Stimulated activated CD4-positive, alpha-beta T cell treated with anti-CD3 and anti-CD28 coated beads, Interleukin-15, amount 100 ng/mL, for 1 hour (primary cell): ENCODE measurements at places on chromosomes 2 and 18.

GRCh38 chr2:124353656-124354055, 328.6 kb downstream of the CNTNAP5 start:
- DNase-seq = no peak

- DNase-seq = no peak
Observed at GRCh38 chr2:28155627-28156026, 237.0 kb upstream of the FOSL2 start.

DNA sequence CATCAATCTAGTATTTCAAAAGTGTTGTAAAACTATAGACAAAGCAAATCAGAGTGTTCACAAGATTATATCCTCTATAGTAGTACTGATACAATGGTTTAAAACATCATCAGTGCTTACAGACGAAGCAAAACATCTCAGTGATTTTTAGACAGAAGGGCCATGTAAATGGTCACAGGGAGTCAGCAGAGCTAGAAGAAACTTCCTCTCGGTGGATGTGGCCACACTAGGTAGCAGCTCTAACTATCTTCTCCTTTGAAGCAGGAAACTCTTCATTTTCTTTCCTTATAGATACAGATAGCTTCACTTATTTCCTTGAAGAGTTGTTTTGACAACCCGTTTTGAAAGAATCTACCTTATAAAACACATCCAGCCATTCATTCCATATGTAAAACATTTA, 80.4 kb upstream of the CD226 start:
- DNase-seq = no peak

- no peak for DNase-seq
Observed at GRCh38 chr18:48991676-48992075, 40.9 kb upstream of the SMAD7 start.

- DNase-seq = no peak
Observed at GRCh38 chr2:201220102-201220570, 37.2 kb downstream of the CASP10 start.

DNA sequence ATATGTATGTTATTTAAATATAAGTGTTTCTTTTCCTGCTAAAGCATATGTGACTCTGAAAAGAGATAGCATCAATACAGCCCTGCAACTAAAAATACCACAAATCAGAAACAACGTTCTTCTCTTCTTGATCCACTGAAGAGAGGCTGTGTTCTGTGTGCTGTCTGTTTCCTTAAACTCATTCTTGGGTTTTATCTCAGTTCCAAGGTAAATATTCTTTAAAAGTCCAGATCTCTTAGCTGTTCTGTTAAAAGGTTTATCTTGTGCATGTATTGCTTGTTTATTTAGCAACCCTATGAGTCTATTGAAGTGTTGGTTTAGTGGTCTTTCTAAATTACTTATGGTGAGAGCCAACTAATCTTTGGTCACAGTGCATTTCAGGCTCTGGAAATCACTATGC, 173.3 kb upstream of the NT5C1B start:
- DNase-seq = no peak

DNA sequence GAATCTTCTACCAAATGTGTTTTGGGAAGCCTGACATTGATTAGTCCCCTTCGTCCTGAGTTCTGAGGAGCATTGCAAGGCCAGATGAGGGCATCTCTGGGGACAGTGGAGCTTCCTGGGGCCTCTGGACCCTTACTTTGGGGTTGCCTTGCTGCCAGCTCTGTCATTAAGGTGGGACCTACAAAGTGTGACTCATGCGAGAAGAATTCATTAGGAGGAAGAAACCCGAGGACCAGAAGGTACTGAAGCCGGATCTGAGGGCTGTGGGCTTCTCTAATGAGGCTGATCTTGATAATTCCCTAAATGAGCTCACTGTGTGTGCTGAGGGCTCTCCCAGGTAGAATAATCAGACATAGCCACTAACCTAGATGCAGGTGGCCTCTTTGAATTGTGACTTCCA, 695 bp upstream of the SCYGR2 start:
- no peak for DNase-seq

DNA sequence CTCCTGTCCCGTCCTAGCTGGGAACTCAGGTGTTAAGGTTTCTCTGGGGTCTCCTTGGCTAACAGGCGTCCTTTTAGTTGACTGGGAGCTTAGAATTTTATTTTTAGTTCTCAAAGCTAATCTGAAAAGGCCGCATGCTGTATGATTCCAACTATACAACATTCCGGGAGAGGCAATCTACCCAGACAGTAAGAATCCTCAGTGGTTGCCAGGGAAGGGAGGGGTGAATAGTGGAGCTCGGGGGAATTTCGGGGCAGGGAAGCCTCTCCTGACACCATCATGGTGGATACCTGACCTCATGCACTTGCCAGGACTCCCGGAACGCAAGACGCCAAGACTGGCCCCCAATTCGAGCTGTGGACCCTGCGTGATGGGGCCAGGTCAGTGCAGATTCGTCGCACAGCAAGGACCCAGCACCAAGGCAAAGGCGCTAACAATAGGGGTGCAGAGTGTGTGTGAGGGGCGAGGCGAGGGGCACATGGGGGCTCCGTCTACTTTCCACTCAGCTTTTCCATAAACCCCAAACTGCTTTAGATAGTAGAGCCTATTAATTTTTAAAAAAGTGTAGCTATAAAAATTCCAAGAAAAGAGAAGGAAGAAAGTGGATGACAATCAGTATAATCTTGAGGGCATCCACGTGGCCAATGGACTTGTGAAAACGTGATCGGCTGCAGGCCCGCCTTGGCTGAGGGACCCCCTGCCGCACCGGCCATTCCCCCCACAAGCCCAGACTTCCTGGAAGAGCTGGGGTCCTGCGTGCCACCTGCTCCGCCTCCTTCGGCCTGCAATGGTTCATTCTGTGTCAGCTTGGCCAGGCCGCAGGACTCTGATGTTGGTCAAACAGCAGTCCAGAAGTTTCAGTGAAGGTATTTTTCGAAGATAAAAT, 17.3 kb downstream of the PDCD1 start:
- DNase-seq = no peak

- no peak for DNase-seq
Observed at GRCh38 chr2:241458687-241459086, 49.7 kb downstream of the STK25 start.

GRCh38 chr2:12412898-12413305, 303.8 kb upstream of the TRIB2 start:
- DNase-seq = no peak

- DNase-seq = no peak
Observed at GRCh38 chr2:121791801-121792221, 36.4 kb downstream of the TSN start.

GRCh38 chr2:180644709-180645108, 335.7 kb upstream of the UBE2E3 start:
- no peak for DNase-seq

DNA sequence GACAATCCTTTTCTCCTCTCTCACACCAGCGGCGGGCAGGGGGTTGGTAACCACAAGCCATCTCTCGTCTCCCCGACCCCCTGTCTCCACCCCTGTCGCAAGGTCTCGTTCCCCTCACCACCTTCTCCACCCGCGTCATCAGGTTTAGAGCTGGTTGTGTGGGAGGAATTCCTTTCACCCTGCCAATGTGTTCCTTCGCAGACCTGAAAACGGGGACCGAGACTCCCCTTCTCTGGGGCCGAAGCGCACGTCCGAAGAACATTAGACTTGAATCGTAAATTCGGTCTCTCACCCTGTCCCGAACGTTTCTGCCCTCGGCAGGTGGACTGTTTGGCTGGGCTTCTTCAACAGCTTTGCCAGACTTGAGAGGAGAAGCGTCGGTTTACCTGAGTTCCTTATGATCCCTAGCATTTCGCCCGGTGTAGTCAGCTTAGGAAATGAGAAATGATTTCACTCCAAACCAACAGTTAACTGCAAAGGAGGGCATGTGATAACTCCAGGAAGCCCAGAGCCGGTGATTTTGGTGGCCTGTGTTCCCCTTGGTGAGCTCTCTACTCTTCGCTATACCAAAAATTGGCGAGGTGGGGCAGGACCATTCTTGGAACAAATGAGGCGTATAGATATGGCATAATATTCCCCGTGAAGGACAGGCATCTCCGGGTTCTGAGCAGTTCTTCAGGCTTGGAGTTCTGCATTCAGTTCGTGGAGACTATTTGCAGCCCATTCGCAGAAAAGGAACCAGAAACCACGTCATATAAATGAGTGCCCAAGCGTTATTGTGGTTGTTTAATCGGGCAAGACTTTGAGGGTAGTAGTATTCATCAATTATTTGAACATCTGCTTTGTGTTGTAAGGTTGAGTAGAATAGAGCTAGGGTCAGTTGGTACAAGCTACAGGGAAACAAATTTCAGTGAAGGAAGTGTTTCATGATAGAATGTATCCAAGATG, 694 bp downstream of the CFAP36 start:
- DNase-seq = peak; percentile 16

GRCh38 chr18:38688416-38688815, 1122.8 kb upstream of the CELF4 start:
- no peak for DNase-seq

DNA sequence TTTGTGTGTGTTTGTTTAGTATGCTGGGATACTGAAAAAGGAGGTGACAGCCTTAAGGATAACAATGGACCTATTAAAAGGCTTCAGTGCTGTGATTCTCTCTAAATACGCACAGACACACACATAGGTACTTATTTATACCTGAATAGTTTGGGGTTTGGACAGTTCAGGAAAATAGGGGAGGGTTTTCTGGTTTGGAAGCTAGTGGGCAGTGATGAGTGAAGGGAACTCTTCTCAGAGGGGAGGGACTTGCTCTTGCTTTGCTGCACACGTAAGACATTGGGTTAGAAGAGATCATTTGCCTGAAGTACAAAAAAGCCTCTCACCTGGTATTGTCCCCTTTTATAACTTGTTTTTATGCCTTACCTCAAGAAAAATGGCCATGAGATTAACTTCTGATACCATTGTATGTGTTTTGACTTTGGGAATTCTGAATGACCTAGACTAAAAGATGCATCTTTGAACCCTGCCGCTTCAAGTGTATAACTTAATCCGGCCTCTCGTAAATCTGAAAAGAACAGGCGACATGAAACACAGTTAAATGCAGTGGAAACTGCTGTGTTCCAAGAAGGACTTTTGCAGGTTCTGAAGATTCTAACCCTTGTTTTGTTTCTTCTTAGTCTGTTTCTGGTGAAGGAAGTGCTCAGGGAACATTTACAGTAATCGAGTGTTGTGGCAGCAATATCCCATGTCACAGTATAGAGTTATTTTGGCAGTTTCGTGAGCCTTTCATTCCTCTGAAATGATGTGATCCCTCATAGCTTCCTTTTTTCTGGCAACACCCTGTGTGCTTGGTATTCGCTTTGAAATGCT, 2.5 kb downstream of the CRIM1 start:
- no peak for DNase-seq

DNA sequence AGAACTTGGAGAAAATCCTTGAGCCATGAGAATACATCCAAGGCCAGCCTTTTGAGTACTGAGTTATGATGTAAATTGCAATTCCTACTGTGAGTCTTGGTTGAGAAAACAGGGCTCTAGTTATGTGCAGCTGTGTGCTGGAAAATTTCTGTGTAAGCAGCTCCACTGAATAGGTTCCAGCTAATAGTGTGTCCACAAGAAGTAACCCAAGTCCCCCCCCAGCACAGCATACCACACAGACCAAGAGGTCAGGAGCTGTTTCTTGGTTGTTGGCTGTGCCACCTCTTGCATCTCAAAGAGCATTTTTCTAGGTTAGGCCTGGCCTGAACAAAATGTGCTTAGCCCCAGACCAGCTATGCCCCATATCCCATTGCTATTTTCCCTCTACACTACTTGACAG, 36.8 kb upstream of the APCDD1 start:
- no peak for DNase-seq

GRCh38 chr2:157259386-157259785, 1.9 kb downstream of the GALNT5 start:
- DNase-seq = no peak

DNA sequence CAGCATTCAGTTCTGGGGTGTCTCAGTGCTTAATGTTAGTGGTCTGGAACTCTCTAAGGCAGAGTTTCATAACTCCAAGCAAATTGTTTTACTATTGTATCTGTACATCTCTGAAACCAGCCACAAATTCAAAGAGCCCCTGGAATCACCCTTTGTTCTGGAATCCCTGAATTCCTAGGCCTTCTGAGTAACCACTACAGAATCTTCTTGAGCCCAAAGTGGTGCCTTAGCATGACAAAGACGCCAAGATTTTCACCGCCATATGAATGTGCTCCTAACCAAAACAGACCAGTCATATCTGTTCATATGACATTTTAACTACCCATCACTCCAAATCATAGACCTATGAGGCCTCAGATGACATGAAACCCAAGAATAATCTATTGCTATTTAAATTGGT, 668.1 kb downstream of the EPHA4 start:
- no peak for DNase-seq

- no peak for DNase-seq
Observed at GRCh38 chr2:144449028-144449406, 70.9 kb downstream of the ZEB2 start.

DNA sequence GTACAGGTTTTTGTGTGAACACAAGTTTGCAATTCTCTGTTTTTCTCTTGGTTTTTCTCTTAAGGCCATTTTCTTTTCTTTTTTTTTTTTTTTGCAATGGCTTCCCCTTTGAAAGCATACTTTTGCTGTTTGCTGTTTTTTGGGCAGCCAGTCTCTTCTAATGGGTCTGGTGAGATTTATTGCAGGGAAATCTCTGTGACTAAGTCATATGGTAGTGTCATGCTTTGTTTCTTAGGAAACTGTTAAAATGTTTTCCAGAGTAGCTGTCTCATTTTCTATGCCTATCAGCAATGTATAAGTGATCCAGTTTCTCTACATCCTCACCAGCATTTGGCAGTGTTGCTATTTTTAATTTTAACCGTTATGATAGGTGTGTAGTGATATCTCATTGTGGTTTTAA, 27.9 kb upstream of the CDCA7 start:
- no peak for DNase-seq

GRCh38 chr2:223762853-223763252, 74.5 kb downstream of the AP1S3 start:
- no peak for DNase-seq

DNA sequence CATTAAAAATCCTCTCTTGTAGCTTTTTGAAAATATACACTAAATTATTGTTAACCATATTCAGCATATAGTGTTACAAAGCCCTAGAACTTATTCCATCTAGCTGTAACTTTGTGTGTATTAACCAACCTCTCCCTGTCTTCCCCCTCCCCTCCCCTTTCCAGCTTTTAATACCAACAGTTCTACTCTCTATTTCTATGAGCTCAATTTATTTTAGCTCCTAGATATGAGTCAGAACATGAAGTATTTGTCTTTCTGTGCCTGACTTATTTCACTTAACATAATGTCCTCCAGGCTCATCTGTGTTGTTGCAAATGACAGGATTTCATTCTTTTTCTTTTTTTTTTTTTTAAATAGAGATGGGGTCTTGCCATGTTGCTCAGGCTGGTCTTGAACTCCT, 45.1 kb downstream of the GPD2 start:
- no peak for DNase-seq

DNA sequence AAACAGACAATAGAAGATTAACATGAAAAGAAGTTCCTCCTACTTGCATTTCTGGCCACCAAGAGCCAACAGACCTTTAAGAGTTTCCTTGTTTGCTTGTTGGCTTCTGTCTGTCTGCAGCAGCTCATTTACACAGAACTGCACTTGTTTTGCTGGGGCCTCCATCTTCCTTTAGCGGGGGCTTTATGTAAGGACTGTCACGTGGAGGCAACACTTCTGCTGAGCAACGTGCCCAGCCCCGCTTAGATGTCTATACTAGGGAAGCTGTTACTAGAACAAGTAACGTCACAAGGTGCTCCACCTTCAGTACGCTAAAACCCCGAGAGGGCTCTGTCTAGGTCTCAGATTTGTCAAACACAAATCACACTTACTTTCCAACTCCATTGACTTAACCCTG, 104.3 kb upstream of the PXDN start:
- no peak for DNase-seq
